Hepatic stellate cell (primary cell): ENCODE measurements at places on chromosomes 11 and 22.

- DNase-seq = no peak
Observed at GRCh38 chr11:112266410-112266778, 5.7 kb upstream of the PLET1 start.

DNA sequence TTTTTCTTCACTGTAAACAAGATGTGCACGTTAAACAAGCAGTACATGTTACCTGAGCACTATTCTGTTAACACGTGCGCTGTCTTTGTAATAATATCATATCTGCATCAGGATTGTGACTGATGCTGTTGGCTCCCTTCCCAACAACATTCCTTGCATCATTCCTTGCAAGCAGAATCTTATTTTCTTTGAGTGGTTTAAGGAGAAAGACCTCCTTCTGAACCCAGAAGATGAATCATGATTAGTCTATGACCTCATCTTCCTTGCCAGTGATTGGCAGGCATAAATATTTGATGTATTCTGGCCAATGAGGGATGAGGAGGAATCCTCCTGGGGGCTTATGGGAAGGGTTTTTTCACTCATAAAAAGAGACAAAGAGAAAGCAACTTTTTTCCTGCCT lies 46.2 kb downstream of the C11orf71 start:
- DNase-seq = peak; percentile 76

- no peak for DNase-seq
Observed at GRCh38 chr11:14327116-14327515, 31.9 kb downstream of the RRAS2 start.

DNA sequence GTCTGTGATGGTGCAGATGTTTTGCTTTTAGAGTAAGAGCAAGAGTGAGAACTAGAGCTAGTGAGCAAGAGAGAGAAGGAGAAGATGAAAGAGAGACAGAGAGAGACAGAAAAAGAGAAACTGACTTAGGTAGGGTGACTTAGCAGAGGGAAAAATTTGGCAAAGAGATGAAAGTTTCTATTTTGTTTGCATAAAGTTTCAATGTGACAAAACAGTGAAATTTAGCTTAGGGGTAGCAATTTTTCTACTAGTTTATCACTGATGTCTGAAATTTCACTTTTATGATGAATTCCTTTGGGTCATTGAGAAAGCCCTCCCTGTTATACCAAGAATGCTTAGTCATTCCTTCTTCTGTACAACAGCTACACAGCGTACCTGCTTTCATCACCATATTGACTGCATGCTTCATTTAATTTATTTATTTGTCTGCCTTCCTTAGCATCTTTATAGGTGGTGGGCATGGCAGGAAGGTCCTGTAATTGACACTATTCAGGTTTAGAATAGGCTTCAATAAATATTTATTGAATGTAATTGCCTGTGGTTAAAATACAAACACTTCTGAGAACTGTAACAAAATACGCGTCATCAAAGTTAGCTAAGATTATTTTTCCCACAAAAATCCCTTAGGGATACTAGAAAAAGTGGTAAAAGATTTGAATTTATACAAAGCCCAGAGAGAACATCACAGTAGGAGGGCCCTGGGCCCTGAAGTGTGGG lies 19.9 kb upstream of the CTSC start:
- no peak for DNase-seq

DNA sequence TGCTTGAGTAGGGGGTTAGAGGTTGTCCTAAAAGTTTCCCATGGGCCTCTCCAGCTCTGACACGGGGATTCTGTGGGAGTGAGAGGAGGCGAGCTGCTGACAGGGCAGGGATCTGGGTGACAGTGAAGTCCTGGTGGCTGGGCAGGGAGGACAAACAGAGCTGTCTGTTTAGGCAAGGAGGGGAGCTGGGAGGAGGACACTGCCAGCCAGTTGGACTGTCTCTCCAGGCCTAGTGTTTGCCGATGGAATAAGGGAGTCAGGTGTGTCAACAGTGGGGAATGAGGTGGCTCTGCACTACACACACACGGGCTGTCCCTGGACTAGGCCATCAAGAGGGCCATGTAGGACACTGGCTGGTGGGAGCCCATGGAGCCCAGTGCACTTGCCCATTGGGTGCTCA lies 20.6 kb upstream of the SYT7 start:
- DNase-seq = no peak

- no peak for DNase-seq
Observed at GRCh38 chr11:34502949-34503348, 10.6 kb downstream of the ELF5 start.

GRCh38 chr11:89490981-89491690 lies at the start of gene NOX4:
Gene NOX4, minus strand, starts transcription at chr11:89491375. Its CDS starts 129 bp downstream, at chr11:89491246.
- peak; percentile 21 for DNase-seq

DNA sequence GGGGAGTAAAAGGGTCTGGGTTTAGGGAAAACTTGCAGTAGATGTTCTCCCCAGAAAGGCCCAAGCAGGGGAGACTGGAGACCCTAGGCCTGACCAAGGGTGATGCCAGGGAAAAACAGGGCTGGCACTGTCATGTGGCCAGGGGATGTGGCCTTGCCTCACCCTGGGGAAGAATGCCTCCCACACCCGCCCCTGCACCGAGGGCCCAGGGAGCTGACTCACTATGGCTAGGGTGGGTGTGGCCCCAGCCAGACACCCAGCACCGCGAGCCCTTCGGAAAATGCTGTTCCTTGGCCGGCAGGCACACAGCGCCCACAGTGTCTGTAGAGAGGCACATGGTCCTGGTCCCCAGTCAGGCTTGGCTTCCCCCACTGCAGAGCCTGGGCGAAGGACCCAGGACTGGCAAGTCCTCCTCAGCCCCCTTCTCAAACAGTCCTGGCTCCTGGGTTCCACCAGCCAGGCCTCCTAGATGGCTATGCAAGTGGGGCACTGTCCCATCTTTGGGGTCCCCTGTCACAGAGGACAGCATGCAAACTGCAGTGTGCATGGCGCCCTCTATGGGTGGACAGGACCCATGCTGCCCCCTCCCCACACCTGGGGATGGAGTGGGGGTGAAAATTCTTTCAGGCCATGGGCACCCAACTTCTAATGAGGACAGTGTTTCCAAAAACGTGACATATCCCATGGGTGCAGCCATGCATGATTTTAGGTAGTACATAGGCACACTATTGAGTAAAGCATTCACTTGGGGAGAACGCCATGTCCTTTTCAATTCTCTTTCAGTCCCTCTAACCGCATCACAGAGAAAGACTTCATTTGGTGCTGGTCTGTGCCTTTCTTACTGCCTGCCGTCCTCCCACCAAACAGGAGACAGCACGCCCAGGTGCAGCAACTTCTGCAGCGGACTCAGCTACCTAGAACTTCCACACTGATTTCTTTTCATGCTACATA lies 15.2 kb downstream of the TMPRSS5 start:
- peak; percentile 70 for DNase-seq

- no peak for DNase-seq
Observed at GRCh38 chr11:90168571-90168970, 34.1 kb downstream of the NAALAD2 start.

- no peak for DNase-seq
Observed at GRCh38 chr22:37400719-37401118, 26.6 kb downstream of the ELFN2 start.

GRCh38 chr22:39820256-39820655 lies 73.3 kb downstream of the ENTHD1 start:
- DNase-seq = peak; percentile 47

GRCh38 chr22:47270463-47271135 lies 508.1 kb downstream of the TBC1D22A start:
- DNase-seq = no peak

GRCh38 chr22:25540166-25540907 lies 24.1 kb upstream of the GRK3 start:
- no peak for DNase-seq

- no peak for DNase-seq
Observed at GRCh38 chr11:33027846-33028536, 11.4 kb upstream of the TCP11L1 start.

DNA sequence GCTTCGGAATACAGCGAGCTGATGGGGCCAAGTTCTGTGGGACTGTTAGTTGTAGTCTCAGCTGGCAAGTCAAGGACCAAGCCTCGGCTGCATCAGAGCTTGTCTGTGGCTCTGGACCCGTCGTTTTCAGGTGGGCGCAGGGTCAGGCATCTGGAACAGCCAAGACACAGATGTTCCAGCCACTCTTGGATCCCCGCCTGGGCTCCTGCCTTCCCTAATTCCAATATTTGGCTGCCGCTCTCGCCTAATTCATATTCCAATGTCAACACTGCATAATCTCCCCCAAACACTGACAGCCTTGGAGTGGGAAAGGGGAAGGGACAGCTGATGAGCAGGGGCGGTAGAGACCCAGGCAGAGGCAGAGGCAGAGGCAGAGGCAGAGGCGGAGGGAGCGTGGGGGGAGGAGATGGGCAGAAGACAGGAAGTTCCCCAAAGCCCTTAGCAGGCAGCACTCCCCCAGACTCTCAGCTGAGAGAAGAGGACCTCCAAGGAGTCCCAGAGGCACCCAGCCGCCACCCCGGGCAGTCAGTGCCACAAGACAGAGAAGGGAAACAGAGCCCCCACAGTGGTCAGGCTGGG lies 49.6 kb upstream of the SLC35C1 start:
- DNase-seq = no peak

DNA sequence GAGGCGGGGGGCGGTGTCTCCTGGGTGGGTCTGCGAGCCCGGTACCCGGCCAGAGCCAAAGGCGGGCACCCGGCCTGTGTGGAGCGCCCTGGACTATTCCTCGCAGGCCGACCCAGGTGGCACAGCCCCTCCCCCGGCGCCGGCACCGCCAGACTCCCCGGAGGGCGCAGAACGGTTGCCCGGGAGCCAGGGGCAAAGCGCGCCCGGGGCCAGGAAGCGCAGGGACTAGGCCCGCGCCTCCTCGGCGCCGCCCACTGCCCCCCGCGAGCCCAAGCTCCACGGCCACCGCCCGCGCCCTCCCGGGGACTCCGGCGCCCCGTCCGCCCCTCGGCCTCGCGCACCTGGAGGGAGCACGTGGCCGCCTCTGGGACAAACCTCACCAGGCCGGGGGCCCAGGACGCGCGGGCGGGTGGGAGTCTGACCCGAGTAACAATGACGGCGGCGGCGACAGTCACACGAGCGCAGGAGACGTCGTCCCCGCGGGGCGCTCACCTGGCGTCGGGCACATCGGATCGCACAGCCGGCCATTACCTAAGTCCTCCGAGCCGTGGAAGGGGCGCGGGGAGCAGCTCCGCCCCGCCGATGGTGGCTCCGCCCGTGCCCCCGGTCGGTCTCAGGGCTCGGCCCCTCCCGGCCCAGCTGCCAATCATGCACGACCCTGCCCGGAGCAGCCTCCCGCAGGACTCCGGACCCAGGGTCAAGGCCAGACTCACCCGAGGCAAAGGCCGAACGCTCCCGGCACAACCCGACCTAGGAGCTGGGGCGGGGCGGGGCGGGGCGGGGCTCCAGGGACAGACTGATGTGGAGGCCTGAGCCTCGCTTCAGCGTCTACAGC lies 7.4 kb downstream of the PLXNB2 start:
- no peak for DNase-seq

GRCh38 chr11:119737366-119738058 lies 8.5 kb upstream of the NECTIN1 start:
- no peak for DNase-seq

DNA sequence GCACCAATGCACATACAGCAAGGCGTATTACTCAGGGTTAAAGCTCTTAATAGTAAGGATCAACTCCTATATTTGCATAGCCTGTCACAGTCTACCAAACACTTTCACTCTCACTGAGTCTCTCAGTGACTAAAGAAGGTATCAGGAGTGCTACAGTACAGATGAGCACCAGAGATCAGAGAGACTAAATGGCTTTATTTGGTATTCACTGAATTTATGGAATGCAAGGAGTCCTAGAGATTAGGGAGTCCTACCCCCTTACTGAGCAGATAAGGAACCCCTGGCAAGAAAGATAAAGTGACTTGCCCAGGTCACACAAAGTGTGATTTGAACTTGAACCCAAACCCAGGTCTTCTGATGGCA lies 396.4 kb upstream of the CCDC90B start:
- no peak for DNase-seq

DNA sequence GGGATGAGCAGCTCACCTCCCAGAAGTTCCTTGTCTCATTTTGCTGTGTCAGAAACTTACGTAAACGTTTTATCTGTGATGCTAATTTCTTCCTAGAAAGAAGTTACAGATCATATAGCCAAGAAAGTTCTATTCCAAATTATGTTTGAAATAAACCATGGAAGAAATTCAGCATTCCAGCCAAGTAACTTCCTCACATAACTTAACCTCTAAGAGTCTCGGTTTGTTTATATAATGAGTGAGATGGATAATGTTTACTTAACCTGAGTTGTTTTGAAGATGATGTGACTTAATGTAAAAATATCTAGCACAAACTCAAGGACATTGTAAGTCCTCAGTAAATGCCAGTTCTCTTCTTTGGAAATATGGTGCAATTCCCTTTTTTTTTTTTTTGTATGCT lies 8.9 kb upstream of the MUC15 start:
- DNase-seq = no peak

DNA sequence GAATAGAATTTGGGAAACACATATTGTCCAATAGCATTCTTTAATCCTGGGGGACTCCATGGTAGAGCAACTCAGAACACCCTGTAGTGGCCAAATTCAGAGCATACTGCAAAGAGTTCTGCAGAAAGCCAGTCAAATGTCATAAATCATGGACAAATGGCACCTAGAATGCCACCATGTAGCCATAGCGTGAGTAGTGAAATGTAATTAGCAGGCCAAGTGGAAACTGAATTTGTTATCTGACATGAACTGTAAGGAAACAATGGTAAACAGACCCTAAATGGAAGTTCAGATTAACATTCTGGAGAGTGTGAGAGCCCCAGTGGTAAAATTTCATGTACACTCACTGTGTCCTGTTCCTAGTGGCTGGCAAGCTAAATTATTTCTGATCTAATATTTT lies 7.0 kb upstream of the PRSS23 start:
- DNase-seq = no peak

GRCh38 chr11:60084631-60085273 lies 3.7 kb upstream of the MS4A2 start:
- no peak for DNase-seq
